Fibroblast of skin of scalp (primary cell): ENCODE measurements at places on chromosomes 5 and 9.

GRCh38 chr5:129905473-129906176 lies 1.4 kb downstream of the CHSY3 start:
- DNase-seq: peak; percentile 28

DNA sequence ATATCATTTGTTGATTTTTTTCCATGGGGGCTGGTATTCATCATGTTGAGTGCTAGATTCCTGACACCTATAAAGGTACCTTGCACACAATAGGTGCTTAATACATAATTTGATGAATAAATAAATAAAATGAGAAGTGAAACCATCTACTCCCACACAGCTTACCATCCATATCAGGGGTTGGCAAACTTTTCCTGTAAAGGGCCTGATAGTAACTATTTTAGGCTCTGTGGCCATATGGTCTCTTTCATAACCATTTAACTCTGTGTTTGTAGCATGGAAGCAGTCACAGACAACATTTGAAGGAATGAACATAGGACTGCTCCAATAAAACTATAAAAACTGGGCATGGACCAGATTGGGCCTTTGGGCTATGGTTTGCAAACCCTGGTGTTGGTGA lies 100.3 kb downstream of the GCNT1 start:
- no peak for DNase-seq

- DNase-seq: no peak
Measured at GRCh38 chr5:143198332-143198731, 205.2 kb downstream of the NR3C1 start.

DNA sequence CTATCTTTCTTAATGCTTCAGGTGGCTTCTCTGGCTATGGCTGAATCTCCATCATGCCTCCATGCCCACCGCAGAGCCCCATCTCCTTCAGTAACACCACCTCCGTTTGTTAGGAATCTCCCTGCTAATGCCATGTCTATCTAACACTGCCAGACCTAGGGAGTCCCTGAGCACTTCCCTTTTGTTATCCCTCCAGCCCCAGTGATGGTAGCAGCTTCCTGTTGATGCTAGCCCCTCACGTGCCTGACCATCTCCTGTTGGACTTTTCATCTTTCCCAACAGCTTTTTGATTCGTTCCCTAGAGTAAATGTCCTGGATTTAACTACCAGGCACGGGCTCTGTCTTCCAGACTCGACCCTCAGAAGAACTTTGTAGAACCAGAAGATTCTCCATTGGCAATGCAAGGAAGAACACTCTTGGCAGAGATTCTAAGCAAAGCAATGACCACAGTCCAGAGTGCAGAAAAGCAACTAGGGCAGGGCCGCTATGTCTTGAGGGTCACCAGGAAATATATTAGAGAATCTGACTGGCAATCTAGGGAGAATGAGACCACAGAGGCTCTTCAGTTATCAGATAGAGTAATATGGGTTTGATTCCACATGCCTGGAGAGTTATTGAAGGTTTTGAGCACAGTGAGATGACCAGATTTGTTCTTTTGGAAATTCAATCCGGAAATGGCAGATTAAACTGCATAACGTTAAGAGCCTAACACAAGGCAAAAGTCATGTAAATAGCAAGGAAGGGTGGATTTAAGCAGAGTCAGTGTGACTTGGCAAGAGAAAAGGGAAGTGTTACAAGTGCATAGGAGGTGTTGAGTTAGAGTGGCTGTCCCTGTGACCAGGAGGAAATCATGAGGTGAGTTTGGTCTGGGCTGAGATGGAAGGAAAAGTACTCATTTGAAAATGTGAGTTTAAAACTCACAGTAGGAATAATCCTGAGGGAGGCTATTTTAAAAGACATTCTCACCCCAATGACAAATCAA lies 555.2 kb downstream of the ACTL7B start:
- DNase-seq: no peak
